ENCODE measurements at places on chromosomes 6 and 20. TPM values are rescaled to one million over a fixed set of nuclear protein-coding genes. Genes with fewer than 3 reads are reported as not detected.

DNA sequence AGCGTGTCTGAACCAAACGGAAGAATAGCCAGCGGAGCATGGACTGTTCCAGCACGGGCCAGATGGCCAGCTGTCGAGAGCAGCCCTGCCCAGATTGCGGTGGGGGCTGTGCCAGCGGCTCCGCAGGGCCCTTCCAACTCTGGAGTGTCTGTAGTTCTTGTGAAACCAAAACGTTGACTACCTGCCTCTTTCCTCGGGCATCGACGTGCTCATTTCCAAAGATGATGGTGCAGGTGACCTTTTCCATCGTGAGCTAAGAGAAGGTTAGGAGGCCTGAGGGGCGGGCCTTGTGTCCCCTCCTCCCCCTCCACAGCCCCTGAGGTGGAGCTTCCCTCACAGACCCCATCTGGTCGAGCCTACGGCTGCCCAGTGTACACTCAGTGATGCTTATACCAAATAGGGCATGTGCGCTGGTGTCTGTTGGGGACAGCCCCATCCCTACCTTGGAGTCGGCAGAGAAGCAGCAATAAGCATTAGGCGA, 12.9 kb upstream of the C20orf144 start:
- peak; percentile 75 for DNase-seq

PTGIS gene
- 31.3 TPM for polyA plus RNA-seq

DNA sequence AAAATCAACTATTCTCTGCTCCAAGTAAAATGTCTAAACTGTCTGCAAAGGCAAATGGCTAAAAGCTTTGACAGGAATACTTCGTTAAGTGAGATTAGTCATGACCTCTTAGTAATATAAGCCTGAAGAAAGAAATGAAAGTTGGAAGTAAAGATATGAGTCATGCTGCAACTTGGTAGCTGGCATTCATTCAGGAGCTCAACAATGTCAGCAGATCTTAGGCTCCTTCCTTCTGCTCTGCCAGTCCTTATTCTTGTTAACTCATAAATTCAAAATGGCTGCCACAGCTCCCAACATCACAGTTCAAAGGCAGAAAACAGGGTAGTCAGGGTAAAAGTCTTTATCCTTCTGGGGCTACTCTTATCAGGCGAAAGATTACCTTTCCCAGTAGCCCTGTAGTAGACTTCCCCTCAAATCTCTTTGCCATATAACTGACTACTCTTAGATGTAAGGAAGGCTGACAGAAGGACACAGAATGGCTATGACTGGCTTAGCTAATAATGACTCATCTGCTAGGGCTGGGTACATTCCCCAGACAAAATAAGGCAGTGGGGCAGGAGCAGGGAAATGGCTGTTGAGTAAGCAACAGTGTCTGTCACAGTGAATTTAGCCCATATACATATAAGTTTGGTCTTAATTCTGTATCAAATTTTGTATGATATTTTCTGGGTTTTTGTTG, 24.4 kb upstream of the C6orf62 start:
- DNase-seq: peak; percentile 65

DNA sequence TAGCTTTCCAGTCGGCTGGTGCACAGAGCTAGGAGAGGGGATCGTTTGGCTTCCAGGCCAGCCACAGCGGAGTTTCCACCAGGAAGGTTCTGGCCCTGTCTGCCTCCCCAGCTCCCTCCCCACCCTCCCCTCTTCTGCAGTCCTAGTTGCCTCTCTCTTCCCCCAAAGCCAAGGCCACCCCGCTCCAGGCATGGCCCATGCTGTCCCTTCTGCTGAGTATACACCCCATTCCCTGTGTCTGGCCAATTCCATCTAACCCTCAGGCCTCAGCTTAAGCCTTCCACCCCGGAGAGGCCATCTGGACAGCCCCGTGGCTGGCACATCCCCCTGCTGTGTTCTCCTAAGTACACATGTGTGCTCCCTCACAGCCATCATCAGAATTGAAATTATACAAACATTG, 167.4 kb downstream of the CDH4 start:
- DNase-seq: no peak

- no peak for DNase-seq
Measured at GRCh38 chr6:11414176-11414963, 123.2 kb upstream of the TMEM170B start.

RWDD2A gene
- 3.4 TPM for polyA plus RNA-seq

HLA-DQB2 gene
- polyA plus RNA-seq: 0.40 TPM

TMEM14B gene
- polyA plus RNA-seq: 64.6 TPM

DNA sequence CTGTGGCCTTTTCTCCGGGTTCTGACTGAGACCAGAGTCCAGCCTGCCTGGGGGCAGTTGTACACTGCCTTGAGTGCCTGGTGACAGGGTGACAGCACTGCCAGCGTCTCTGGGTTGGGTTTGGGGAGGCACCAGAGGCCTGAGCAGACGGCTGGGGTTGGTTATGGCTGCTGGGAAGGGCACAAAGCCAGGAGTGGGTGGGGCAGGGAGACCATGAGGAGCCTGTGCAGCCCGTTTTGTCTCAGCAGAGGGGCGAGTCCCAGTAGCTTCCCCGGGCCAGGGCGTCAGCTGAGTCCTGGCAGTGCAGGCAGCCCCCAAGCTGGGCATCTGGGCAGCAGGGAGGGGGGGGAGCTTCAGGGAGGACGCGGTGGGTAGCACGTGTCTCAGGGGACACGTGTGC, 15.3 kb upstream of the SULF2 start:
- DNase-seq: no peak

GRCh38 chr6:168280020-168280898, 39.3 kb downstream of the DACT2 start:
- no peak for DNase-seq

GRCh38 chr6:2274981-2275891, 29.8 kb upstream of the GMDS start:
- peak; percentile 80 for DNase-seq

- DNase-seq: peak; percentile 84
Measured at GRCh38 chr6:912871-913835, 220.2 kb upstream of the EXOC2 start.

STMND1 gene
- not detected for polyA plus RNA-seq

- DNase-seq: no peak
Measured at GRCh38 chr6:75657327-75657726, 55.6 kb downstream of the SENP6 start.

- no peak for DNase-seq
Measured at GRCh38 chr6:52162940-52163908, 23.0 kb upstream of the IL17A start.

THBS2 gene
- 64.4 TPM for polyA plus RNA-seq

- no peak for DNase-seq
Measured at GRCh38 chr20:61464307-61465303, 212.5 kb downstream of the CDH4 start.

DNA sequence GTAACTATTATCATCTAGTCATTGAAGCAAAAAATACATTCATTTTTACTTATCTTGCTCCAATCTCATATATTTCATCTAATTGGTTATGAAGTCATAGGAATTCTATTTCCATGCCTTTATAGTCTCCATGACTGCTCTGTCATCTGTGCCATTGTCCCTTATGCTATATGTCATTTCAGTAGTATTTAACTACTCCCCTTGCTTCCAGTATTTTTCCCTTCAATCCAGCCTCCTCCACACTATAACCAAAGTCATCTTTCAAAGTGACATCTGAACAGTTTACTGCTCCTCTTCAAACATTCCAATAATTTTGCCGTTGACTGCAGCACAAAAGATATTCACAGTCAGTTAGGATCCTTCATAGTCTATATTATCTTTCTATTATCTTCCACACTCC, 216.6 kb upstream of the HS3ST5 start:
- DNase-seq: no peak

DNA sequence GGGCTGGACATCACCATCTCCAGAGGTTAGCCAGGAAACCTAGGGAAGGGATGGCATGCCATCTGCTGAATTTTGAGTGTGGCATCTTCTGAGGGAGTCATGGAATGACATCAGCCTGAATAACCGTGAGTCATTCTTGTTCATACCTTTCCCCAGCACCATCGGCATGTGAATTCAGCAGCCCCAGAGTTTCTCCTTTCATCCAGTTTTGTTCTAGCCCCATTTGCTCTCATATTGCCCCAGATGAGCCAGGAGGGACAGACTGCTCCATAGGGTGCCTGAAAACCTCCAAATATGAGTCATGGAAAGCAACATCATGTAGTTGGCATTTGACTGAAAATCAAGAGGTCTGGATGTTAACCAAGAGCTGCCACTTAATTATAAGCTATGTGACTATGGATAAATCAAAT, 219.2 kb upstream of the SGK1 start:
- DNase-seq: no peak

DNA sequence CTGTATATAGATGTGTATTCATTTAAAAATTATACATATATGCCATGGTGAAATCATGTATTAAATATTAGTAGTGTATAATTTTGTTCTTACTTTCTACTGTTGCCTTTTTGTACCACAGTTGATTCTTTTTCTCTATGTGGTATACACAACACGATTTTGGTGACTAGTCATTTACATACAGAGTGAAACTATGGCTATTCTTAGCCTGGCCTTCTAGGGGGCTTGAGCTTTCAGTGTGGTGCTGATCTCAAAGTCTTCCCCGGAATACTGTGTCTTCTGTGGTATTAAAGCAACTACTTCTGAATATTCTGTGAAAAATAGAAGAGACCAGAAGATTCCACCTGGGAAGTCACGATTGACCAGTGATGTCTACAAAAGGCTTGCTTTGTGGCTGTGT, 301.9 kb downstream of the UTRN start:
- no peak for DNase-seq

GRCh38 chr6:156687789-156688619, 89.2 kb upstream of the ARID1B start:
- peak; percentile 95 for DNase-seq

- DNase-seq: no peak
Measured at GRCh38 chr6:56349194-56349593, 101.8 kb upstream of the COL21A1 start.

VIP gene
- 2.5 TPM for polyA plus RNA-seq

DNA sequence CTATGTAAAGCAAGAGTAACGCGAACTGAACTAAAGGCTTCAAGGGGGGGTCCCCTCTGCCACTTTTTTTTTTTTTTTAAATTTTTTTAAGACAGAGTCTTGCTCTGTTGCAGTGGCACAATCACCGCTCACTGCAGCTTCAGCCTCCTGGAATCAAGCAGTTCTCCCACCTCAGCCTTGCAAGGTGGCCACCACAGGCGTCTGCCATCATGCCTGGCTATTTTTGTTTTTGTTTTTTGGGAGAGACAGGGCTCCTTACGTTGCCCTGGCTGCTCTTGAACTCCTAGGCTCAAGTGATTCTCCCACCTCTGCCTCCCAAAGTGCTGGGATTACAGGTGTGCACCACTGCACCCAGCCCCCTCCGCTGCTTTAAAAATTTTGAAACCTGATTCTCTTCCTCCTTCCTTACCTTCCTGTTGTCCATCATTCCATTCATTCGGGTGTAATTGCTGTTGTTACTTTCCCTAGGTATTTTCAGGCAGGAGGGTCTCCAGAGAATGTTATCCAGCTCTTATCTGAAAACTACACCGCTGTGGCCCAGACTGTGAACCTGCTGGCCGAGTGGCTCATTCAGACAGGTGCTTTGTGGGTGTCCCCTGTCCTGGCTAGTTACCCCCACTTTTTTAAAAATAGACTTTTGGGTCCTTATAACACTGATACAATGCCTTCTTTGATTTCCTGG, 5.4 kb downstream of the NELFCD start:
- no peak for DNase-seq

TRPC4AP gene
- polyA plus RNA-seq: 46.6 TPM

SLC22A3 gene
- 7.7 TPM for polyA plus RNA-seq

DNA sequence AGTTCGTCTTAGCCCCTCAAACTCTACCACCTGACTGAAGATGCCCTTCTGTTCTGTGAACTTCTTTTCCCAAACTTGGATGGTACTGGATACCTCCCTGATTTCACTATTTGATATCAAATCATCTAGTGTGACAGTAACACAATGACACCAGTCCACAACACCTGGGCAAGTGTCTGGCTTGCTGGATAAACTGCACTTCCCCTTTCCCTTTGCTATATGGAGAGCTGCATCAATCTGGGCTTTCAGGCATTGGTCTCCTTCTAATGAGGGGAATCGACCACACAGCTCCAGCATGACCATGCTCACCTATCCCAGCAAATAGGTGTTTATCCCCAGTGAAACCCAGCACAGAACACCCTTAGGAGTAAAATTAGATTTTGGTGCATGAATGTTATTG, 3.1 kb downstream of the F13A1 start:
- no peak for DNase-seq

GLP1R gene
- polyA plus RNA-seq: not detected

MDFI gene
- 71.5 TPM for polyA plus RNA-seq

GRCh38 chr6:37988127-37988526, 168.6 kb downstream of the ZFAND3 start:
- peak; percentile 43 for DNase-seq

DNA sequence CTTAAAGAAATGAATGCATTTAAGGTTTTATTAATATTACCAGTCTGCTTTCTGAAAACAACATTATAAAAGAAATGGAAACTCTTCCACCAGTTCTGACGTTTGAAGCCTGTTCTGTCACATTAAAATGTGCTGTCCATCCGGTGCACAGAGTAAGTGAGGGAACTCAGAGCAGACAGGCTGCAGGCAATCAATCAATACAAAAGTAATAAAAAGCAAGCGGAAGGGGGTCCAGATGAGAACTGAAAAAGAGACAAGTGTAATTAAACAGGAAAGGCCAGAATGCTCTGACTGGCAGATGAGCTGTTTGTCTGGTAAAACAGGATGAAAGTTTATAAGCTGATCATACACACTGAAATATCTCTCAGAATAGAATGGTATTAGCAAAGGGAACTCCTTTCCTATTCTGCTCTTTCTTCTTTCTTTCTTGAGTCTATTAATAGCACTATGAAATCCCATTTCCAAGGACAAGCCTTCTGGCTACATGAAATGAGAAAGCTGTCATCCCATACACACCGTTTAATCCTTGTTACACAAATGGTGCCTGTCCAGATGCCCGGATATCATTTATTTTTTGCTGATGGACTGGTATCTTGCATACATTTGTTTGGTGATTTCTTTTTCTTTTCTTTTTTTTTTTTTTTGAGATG, 94.3 kb downstream of the RAMACL start:
- DNase-seq: no peak

DNA sequence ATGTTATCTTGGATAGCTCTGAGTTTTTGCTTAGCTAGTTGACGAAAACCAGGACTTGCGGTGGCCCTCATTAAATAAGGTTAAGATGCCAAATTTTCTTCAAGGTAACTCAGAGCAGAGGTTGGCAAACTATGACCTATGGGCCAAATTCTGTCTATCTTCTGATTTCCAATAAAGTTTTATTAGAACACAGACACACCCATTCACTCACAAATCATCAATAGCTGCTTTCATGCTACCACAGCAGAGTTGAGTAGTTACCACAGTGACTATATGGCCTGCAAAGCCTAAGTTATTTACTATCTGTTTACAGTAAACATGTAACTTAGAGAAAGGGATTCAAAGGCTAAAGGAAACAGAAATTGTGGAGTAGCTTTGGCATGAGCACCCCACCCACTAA, 23.6 kb downstream of the DCDC2 start:
- DNase-seq: no peak
